Fibroblast of gingiva (primary cell): ENCODE measurements at places on chromosomes 3 and 15.

DNA sequence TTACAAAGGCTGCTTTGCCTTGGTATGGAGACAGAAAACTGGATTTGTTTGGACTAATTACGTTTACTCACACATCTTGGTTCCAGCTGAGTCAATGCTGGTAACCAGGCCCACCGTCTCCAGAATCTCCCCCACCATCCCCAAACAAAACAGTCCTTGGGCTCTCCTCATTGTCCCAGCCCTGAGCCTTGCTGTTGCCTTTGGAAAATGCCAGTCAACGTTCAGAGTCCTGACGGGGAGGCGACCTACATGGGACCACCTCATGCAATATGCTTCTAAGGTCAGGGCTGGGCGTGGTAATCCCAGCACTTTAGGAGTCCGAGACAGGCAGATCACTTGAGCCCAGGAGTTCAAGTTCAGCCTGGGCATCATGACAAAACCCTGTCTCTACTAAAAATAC lies 85.2 kb upstream of the IQSEC1 start:
- no peak for DNase-seq

DNA sequence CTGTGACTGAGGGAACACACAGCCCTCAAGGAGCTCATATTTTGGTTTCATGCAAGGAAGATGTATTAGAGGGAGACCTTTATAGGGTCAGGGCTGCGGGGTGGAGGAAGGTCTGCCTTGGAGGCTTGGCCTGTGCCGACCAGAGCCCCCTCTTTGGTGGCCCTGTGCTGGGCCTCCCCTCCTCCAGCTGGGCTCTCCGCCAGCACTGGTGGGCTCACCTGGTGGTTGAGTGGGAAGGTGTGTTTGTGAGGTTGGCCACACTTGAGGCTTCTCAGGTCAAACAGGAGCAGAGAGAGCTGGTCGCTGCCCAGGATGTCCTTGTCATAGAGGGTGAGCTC lies 2.6 kb downstream of the PLA2G4F start:
- no peak for DNase-seq

DNA sequence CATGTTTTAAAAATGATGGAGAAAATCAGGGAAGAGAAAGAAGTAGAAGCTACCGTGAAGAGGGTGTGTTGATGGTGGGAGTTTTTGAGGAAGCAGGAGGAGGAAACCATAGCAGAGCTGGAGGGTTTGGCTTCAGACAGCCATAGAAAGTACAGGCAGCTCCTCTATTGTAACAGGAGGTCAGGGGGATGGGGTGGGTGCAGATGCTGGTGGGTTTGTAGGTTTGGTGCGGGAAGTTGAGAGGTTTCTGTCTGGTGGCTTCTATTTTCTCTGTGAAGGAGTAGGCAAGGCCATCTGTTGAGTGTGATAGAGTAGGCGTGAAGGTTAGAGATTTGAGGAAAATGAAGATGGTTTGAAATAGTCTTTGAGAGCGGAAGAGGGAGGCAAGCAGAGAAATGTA lies 97.7 kb upstream of the TBC1D5 start:
- no peak for DNase-seq

- no peak for DNase-seq
These were observed 88.4 kb downstream of the DGKG start for GRCh38 chr3:186273586-186273985.

- peak; percentile 46 for DNase-seq
These were observed 84.6 kb downstream of the DGKG start for GRCh38 chr3:186277268-186277909.

- no peak for DNase-seq
These were observed 92.8 kb downstream of the SV2B start for GRCh38 chr15:91192690-91193377.

GRCh38 chr3:77376511-77376910 lies 336.6 kb downstream of the ROBO2 start:
- no peak for DNase-seq
